Astrocyte of the cerebellum (primary cell): ENCODE measurements at places on chromosomes 11 and 22.
A peak's percentile ranks its signal among the peaks of the same experiment; 100 is the strongest.

- DNase-seq = no peak
Measured at GRCh38 chr11:66473608-66474515, 6.4 kb upstream of the DPP3 start.

- DNase-seq = no peak
Measured at GRCh38 chr22:37277384-37277783, 4.9 kb upstream of the CYTH4 start.

DNA sequence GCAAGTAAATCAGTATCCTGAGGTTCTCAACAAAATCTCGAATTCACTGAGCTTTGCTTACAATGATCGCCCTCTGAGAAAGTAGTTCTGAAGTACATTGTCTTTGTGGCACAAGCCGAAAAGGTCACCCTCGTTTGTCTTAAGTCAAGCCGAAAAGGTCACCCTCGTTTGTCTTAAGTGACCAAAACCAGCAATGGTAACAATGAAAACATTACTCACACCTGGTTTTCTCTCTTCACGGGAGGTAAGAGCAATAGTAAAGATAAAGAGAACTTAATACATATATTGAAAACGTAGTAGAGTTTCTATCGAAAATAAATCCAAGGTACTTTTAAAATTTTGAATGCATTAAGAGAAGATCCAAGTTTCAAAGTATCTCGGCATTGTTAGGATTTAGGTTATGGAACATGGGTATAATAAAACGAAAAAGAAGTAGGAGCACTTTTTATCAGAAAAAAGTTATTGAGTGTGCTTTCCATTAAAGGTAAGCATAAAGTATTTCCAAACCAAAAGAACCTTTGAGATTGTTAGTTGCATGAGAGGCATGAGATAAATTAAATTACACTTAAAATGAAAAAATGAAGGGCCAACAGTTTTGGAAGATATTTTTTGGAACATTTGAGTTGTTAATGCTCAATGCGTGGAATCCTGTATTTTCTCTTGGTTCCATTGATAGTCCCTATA is 1.2 kb downstream of the BARX2 start:
- no peak for DNase-seq

GRCh38 chr22:31917227-31917921 is 27.0 kb upstream of the YWHAH start:
- no peak for DNase-seq

DNA sequence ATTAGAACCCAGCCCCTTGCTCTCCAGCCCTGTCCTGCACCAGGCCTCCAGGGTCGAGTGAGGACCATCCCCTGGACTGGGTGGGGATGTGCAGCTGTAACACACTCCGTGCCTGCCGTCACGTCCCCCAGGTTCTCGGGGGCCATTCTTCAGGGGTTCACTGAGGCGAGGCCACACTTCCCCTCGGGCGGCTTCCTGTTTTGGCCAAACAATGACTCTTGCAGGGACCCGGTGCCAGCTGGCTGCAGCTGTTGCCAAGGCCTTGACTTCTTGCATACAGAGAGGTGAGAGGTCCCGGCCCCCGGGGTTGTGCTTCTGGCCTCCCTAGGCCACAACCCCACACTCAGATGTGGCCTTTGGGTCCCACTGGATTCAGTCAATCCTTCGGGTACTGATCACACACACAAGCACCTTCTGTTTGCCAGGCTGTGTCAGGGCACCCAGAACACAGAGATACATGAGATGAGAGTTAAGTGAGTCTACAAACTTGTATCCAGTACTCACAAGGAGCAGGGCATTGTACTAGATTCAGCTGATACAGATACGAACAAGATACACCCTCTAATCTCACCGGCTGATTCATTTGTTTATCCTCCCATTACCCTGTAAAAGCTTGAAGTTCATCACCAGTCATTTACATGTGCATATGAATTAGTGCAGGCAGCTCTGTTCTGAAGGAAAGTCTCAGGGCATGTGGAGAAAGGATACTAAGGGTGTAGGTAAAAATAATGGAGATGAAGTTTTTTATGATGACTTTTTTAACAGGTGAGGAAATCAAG is 32.9 kb downstream of the LRRC32 start:
- DNase-seq = no peak

DNA sequence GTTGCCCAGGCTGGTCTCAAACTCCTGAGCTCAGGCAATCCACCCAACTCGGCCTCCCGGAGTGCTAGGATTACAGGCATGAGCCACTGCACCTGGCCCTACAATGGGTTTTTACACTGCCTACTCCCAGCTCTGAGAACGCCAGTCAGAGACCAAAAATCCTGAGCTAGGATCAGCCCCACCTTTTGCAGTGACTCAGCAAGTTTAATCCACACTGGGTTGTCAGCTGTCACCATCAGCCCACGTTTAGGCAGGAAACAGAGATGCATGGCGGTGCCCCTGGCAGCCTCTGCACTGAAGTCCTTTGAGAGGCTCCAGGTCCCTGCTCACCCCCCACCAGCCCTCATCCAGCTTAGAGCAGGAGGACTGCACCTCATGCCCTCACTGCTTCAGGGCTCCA is 117.6 kb downstream of the ARHGAP8 start:
- DNase-seq = no peak

DNA sequence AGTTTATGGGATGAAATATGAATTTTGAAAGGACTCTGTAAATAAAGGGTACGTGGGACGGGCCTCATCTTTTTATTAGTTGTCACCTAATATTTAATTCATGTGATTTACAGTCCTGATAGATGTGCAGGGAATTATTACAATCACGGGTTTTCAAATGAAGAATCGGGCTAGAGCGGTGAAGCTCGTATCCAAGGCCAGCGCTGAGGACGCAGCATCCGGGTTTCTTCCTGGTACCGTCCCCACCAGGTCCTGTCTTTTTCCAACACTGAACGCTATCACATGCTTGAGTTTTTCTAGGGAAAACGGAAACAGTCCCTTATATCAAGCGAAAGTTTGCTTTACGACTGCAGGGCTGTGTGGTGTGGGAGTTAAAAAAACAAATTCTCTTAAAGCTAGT is 787 bp downstream of the SMDT1 start:
- DNase-seq = no peak

DNA sequence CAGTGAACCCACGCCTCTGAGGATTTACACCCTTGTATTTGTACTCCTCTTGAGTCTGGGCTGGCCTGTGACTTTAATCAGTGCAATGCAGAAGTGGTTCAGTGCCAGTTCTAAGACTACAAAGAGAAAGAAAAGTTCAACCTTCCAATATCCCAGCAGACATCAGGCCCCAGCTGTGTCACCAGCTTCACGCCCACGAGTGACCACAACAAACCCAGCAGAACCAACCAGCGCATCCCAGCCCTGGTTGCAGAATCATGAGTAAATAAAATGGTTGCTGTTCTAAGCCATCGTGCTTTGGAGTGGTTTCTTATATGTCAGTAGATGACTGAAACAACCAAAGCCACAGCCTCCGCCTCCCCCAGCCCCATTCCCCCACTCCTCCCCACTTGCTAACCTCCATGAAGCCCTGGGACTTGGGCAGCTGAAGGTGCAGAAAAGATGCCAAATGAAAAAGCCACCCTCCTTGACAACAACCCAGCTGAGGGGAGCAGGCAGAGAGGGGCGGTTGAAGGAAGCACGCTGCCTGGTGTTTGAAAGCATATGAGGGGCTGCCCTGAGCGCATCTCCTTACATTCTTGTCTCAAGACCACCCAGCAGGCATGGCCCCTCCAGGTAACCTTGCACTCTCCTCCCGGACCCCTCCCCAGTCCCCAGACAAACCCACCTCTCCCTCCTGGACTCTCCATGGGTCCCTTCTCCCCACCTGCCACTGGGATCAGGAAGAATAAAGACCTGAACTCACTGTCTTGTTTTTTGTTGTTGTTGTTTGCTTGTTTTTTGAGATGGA is 20.9 kb downstream of the TSKU start:
- no peak for DNase-seq

GRCh38 chr11:72251614-72252013 is 7.6 kb upstream of the PHOX2A start:
- DNase-seq = no peak

DNA sequence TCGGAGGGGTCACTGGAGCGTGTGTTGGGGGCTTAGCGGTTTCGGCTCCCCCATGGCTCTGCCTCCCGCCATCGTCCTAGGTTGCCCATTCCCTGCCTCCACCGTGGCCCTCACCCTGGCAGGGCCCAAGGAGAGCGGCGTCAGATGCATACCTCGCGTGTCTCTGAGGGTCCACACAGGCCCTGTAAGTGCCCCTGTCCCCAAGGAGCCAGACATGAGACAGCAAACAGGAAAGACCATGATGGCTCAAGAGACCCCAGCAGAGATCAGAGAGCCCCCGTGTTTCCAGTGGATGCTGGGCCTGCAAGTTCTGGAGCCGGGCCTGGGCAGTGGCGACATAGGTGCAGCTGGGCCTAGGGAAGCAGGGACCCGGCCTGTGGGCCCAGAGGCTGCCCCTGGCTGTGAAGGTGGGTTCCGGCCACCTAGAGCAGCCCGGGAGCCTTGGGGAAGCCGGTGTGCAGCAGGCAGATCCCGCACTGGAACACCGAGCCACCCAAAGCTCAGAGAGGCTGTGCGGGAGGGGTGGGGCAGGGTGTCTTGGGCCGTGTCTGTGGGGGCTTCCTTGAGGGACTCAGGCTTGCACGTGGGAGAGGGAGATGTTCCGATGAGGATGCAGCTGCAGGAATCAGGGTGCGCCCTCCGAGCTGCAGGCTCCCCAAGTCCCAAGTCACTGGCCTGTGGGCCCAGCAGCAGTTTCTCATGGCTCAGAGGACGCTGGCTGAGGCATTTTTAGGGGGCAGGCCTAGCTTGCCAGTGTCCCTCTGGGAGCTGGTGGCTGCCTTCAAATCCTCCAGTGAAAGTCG is 126.4 kb downstream of the KCNQ1OT1 start:
- DNase-seq = no peak

DNA sequence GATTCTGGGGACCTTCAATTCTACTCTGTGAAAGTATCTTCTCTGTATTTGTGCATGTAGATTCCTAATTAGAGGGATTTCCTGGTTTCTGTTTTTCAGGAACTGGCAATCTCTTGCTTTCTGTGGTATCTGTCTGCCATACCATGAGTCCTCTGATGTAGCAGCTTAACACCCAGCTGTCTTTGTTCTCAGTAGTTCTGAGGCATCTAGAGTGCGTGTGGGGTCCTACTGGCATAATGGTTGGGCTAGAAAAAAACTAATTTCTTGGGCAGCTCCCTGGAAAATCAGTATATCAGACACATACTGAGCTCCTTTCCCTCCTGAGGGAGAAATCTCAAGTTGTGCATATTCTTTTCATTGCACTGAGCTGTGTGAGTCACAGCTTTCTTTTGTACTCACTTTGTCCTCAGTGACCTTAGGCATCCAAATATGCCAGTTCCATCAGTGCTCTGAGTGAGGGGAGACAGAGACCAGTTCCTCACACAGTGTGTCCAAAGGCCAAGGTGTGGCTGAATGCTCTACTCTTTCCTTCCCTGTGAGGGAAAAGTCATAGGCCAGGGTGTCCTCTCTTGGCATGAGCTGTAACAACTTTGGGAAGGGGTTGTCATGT is 35.5 kb upstream of the SLC22A24 start:
- DNase-seq = no peak

DNA sequence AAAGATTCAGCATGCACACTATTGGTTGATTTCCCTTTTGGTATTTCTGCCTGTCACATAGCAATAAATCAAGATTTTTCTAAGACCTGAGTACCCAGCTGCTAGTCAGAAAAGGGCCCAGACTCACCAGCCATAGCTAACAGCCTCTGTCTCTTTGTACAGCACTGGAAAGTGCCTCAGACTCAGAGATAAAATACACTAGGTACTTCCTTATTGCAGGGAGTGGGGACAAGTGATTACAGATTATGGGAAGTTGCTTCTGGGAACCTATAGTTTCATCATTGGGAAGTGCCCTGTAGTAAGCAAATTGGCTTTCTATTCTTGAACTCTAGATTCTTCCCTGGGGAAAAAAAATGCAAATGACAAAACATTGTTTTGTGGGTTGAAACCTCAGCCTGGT is at the start of gene CASP5:
Gene CASP5 (minus strand): TSS at position 166 of the 400 bp plus-strand sequence. CDS start 32 bp downstream, at position 134.
- no peak for DNase-seq

GRCh38 chr22:17606496-17606895 is 22.1 kb downstream of the ATP6V1E1 start:
- no peak for DNase-seq

GRCh38 chr22:33240888-33241475 is 182.8 kb upstream of the SYN3 start:
- DNase-seq = no peak

GRCh38 chr11:93476796-93477195 is 66.4 kb downstream of the SMCO4 start:
- peak; percentile 29 for DNase-seq

DNA sequence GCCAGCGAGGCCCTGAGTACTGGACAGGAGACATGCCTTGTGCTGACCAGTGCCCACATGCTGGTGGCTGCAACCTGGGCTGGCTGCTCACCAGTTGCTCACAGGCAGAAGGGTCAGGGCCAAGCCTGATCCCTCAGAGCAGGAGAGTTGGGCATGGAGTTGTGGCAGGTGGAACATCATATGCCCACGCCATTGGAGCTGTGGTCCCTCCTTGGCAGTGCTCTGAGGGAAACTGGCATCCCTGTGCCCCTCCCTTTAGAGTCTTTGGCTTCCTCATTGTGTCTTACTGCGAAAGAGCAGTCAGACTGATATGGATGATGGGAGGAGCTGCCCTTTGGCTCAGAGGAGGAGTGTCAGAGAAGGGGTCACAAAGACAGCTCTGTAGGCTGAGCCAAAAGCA is 3.1 kb upstream of the MYEOV start:
- DNase-seq = no peak

DNA sequence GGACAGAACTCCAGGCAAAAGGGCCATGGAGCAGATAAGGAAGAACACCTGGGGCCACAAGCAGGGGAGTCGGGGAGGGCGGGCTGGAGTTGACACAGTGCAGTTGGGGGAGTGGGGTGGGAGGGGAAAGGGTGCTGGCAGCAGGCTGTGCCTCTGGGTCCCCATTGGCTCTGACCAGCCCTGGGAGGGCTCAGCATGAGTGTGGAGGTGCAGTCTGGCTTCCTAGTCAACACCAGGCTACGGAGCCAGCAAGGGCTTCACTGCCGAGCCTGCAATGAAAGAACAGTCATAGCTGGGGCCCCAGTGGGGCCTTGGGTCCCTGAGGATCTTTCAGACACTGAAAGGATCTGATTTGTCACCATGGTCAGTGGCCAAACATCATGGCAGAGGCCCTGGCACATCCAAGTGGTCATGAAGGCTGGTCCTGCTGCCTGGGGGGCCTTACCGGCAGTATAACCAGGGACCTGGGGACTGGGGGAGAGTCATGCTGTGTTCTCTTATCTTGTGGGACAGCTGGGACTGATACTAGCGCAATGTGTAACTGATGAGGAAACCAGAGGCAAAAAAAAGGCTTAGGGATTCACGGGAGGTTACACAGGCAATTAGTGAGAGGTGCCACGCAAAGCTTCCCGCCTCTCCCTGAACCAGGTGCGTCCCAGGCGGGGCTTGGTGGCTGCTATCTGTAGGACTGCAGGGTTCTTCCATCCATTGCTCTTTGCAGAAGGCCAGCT is 11.6 kb downstream of the SLC37A2 start:
- DNase-seq = no peak

GRCh38 chr11:77080643-77081210 is 14.0 kb downstream of the CAPN5 start:
- DNase-seq = no peak
